Activated CD4-positive, alpha-beta T cell treated with anti-CD3 and anti-CD28 coated beads, Interleukin-2, amount 10 ng/mL, durations not matched to agents 7 days and 5 days (primary cell): ENCODE measurements at places on chromosomes 3 and 15. TPM values are rescaled to one million over a fixed set of nuclear protein-coding genes. Genes with fewer than 3 reads are reported as not detected.

The TBC1D23 gene
- total RNA-seq: 28.6 TPM

The SLC27A2 gene
- total RNA-seq: 9.9 TPM

The PLA2G4D gene
- not detected for total RNA-seq

The LRRC49 gene
- not detected for total RNA-seq

The XYLB gene
- 7.0 TPM for total RNA-seq

The ACP3 gene
- not detected for total RNA-seq

The COL6A6 gene
- total RNA-seq: not detected

The ZNF860 gene
- not detected for total RNA-seq

The GPR160 gene
- total RNA-seq: 6.2 TPM

The U2SURP gene
- 123 TPM for total RNA-seq

The LRRC31 gene
- total RNA-seq: not detected

The DISP2 gene
- 0.60 TPM for total RNA-seq

The GP9 gene
- total RNA-seq: not detected

The WDR49 gene
- 0.40 TPM for total RNA-seq

The NOX5 gene
- total RNA-seq: not detected

The GLDN gene
- not detected for total RNA-seq

The BOC gene
- total RNA-seq: not detected

The SETD2 gene
- 48.3 TPM for total RNA-seq

The WWTR1 gene
- total RNA-seq: 0.77 TPM

The AHSG gene
- not detected for total RNA-seq

The GOLIM4 gene
- total RNA-seq: 1.6 TPM

The ZIC4 gene
- not detected for total RNA-seq

The CLCN2 gene
- total RNA-seq: 3.0 TPM

The UBXN7 gene
- 64.8 TPM for total RNA-seq

The HMCES gene
- total RNA-seq: 51.2 TPM

The FANCD2 gene
- 68.1 TPM for total RNA-seq

The GOLGA6D gene
- not detected for total RNA-seq

The FBXL22 gene
- 0.81 TPM for total RNA-seq

The SUCNR1 gene
- not detected for total RNA-seq

The CKMT1B gene
- not detected for total RNA-seq

The PIGZ gene
- total RNA-seq: 2.6 TPM

The IGSF10 gene
- not detected for total RNA-seq

The CPNE9 gene
- not detected for total RNA-seq

The SPINK8 gene
- not detected for total RNA-seq

The GOLGA6L7 gene
- total RNA-seq: not detected

The MAPKBP1 gene
- total RNA-seq: 31.2 TPM

The CFAP100 gene
- not detected for total RNA-seq

The SLC28A2 gene
- total RNA-seq: not detected

The TGM4 gene
- total RNA-seq: not detected

The CAMP gene
- total RNA-seq: not detected

The TLR9 gene
- total RNA-seq: 0.65 TPM

The COL8A1 gene
- 0.07 TPM for total RNA-seq

The AMIGO3 gene
- total RNA-seq: 0.30 TPM
